ENCODE measurements at places on chromosomes 5 and 9.

- no peak for DNase-seq
Observed at GRCh38 chr5:131511934-131512333, 123.1 kb downstream of the RAPGEF6 start.

DNA sequence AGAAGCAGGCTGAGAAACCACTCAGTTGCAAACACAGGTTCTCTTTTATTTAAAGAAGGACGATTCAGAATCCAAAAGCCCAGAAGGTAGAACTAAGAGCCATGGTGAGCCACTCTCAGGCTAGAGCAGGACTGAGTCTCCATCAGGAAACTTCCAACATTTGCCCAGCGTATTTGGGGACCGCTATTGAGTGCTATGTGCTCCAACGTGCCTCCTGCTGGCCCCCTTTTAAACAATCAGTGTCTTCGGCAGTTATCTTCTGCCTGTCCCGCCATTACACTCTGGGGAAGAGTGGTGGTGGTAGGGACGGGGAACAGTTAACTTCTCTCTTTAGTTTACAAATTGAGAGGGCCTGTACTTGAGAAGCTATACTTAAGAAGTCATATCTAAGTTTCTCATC lies 78.1 kb downstream of the DENND1A start:
- DNase-seq = no peak

GRCh38 chr5:168404365-168404764 lies 81.9 kb upstream of the RARS1 start:
- DNase-seq = no peak

DNA sequence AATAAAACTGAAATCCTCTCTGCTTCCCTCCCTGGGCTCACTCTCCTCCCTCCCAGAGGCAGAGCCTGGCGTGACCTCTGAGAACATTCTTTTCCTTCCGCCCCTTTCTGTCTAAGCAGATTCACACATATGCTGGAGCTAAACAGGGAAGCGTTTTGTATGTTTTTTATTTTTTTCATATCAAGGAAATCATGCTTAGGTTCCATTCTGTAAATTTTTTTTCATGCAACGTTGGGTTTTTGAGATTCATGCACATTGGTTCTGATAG lies 20.2 kb upstream of the BARHL1 start:
- no peak for DNase-seq

DNA sequence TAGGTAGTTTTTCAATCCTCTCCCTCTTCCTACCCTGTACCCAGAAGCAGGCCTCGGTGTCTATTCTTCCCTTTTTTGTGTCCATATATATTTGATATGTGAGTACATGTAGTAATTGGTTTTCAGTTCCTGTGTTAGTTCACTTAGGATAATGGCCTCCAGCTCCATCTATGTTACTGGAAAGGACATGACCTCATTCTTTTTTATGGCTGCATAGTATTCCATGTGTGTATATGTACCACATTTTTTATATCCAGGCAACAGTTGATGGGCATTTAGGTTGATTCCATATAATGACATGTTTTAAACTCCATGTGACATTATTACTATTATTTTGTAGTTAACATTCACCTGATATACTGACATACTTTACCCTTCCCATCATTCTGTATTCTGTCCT lies 49.1 kb downstream of the CAVIN4 start:
- DNase-seq = no peak

GRCh38 chr5:93574491-93575305 lies 6.3 kb downstream of the NR2F1-AS1 start:
- no peak for DNase-seq

- DNase-seq = no peak
Observed at GRCh38 chr5:143921525-143922311, 109.8 kb downstream of the HMHB1 start.

DNA sequence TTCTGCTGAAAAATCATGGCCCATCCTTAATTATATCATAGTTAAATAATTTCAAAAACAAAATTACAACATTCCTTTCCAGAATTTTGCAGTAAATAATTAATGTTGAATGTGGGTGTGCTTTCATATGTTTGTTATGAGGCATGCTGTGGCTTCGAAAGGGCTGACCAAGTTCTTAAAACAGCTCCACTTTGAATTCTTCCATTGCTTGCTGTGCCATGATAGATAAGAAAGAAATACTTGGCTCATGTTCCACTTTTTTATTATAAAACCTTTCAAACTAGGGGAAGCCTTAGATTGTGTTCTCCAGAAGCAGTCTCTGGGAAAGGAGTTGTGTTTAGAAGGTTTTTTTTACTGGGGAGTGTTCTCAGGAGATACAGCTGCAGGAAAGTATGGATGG lies 1278.7 kb upstream of the DMAC1 start:
- no peak for DNase-seq

- no peak for DNase-seq
Observed at GRCh38 chr5:79333852-79334557, 98.1 kb downstream of the JMY start.

- DNase-seq = no peak
Observed at GRCh38 chr5:107272954-107273353, 397.8 kb downstream of the EFNA5 start.

DNA sequence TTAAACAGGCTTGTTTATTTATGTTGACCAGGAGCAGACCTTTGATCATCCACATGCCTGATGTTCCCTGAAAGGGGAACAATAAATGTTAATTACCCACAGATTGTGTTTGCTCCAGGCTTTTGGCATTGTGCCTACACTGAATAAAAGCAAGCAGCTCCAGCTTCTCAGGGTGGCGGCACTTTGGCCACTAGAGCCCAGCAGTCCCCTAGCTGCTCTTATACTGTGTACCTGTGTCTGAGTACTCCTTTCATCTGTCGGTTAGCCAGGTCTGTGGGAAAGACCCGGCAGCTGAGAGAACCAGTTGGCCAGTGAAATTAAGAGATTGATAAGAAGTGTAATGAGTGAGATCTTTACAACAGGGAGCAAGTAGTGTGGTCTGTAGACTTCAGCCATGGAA lies 254.8 kb upstream of the FTMT start:
- no peak for DNase-seq

- no peak for DNase-seq
Observed at GRCh38 chr5:60843386-60843935, 608 bp downstream of the ELOVL7 start.

DNA sequence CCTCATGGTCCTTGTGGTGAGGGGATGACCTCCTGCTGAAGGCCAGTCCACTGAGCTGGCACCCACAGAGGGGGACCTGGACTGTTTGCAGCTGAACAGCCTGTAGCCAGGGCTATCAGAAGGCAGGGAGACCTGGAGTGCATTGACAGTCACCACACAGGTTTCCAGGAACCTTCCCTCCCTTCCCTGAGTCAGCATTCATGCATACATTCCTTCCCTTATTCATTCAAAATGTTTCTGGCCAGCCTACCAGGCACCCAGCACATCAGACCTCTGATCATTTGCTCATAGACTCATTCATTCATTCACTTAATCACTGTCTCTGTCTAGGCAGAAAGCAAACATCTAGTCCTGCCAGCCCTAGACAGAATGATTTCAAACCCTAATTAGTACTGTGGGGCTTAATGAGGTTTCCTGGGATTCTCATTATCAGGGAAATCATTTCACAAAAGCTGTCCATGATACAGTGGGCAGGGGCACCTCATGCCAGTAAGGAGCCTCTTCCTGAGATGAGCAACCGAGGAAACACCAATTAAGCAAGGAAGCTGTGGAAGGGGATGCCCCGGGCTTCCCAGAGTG lies 110.1 kb upstream of the PPP1R26 start:
- DNase-seq = no peak

DNA sequence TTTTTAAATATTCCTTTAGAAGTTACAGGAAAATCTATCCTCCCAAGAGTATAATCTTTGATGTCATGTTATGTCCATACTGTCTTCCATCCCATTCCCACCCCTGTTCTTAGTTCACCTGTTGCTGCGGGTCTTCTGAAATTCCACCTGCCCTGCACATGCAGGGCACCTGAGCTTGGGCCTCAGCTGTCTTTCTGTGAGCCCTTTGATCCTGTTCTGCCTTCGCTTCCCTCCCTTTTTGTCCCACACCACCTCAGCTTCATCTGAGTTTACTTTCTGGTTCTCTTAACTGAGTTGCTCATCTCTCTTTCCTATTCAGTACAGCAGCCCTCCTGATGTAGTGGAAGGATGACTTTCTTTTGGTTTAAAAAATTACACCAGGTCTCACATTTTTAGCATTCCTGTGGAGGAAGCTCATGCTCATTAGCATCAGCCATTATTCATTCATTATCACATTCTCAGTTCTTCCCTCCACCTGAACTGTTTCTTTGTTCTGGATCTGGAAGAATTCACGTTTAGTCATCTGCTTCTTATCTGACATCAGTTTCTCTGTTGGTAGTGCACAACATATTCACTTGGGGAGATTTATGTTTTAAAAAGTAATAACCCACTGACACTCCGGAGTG lies 211.0 kb downstream of the ADCY2 start:
- no peak for DNase-seq

GRCh38 chr5:127418367-127418766 lies 99.1 kb upstream of the PRRC1 start:
- no peak for DNase-seq

- DNase-seq = no peak
Observed at GRCh38 chr5:111535879-111536549, 23.7 kb upstream of the STARD4 start.

GRCh38 chr9:4738866-4739586 lies 2.0 kb downstream of the AK3 start:
- DNase-seq = no peak

DNA sequence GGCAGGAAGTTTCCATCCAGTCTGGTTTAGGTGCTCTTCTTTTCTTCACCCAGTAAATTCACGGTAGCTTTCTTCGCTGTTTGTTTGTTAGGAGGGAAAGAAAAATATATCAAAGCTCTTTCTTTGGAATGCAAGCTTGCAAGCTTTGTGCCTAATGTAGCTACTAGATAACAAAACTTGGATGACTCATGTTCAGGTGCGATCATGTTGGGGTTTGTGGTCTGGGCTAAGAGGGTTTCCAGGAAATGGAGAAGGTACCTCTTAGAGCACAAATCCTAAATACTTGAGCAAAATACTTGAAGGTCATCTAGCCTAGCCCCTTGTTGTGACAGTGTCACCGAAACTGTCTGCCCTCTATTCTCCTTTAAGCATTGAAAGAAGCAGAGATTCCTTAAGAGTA lies 17.7 kb downstream of the SRP19 start:
- peak; percentile 46 for DNase-seq

DNA sequence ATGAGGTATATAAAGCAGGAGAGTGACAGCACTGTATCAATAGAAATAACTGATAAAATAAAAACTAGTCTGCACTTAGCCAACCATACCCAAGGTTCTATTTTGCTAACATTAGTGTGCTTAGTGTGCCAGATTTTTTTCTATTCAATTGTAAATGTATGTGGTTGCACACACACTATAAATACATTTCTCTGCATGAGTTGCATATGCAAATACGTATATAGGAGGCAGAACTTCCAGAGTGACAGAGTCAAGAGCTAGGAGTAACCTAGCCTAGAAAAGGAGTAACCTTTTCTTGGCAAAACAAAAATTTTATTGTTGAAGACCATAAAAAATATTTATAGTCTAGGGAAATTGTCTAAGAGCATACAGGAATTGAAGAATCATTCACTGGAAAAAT lies 461.6 kb downstream of the GABRG2 start:
- DNase-seq = no peak

DNA sequence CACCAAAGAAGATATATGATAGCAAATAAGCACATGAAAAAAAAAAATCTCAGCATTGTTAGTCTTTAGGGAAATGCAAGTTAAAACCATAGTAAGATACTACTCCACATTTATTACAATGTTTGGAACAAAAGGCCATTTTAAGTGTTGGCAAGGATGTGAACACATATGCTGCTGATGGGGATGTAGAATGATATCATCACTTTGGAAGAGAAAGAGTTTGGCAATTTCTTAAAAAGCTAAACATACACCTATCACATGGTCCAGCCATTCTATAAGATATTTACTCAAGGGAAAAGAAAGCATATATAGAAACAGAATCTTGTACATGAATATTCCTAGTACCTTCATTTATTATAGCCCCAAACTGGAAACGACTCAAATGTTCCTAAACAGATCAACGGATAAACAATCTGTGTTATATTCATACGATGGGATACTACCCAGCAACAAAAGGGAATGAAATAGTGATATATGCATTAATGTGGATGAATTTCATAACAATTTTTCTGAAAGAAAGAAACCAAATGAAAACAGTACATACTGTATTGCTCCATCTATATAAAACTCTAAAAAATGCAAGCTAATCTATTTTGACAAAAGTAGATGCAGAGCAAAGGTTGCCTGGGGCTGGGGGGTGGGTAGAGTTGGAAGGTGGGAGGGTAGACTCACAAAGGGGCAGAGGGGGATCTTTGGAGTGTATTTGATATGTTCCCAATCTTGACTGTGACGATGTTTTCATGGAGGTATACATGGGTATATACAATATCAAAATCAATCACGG lies 45.7 kb upstream of the SMAD5 start:
- no peak for DNase-seq

DNA sequence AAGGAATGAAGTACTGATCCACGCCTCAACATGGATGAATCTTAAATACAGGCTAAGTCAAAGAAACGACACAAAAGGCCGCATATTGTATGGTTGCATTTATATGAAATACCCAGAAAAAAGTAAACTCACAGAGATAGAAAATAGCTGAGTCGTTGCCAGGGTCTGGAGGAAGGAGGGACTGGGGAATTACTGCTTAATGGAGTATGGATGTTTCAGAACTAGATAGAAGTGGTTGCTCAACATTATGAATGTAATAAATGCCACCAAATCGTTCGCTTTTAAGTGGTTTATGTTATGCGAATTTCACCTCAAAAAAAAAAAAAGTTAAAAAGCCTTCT lies 784 bp upstream of the MSANTD3 start:
- no peak for DNase-seq

DNA sequence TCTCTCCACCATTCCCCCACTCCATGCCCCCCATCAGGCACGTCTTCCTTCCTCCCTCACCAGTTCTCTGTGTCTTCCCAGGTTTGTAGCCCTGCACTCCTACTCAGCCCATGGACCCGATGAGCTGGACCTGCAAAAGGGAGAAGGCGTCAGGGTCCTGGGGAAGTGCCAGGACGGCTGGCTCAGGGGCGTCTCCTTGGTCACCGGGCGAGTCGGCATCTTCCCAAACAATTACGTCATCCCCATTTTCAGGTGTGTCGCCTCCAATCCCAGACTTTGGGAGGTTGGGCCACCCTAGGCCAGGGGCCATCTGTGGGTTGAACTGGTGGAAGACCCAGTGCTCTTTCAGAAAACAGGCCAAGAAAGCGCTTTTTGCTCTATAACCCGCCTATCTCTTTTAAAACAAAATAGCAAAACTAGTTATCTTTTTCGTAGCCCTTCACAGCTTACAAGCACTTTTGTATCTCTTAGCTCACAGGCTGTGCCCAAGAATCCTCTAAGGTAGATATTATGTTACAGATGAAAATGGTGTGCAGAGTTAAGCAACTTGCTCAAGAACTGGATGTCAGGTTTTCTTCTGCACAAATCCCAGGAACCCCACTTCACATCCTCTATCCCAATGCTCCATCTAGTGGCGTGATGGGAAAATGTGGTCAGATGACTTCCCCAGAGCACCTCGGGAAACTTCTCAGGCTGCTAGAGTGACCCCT lies 56.2 kb downstream of the PLAC8L1 start:
- DNase-seq = peak; percentile 24

DNA sequence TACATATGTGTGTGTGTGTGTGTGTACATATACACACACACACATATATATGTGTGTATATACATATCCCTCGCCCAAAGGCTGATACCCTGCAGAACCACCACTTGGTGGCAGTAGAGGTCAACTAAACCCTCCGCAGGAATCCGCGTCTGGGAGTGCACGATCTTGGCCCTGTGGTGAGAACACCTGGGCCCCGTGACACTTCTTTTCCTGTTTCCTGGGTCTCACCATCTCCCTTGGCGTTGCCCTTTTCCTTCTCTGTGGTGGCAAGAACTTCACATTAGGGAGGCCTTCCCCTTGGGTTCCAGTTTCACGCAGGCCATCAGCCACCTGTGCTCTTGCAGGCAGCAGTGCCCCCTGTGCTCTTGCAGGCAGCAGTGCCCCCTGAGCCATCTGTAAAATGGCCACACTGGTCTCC lies 8.2 kb downstream of the IL9 start:
- peak; percentile 55 for DNase-seq

Measured in T-helper 1 cell (primary cell).